MG63 (cell line): ENCODE measurements at places on chromosomes 2 and 18.

DNA sequence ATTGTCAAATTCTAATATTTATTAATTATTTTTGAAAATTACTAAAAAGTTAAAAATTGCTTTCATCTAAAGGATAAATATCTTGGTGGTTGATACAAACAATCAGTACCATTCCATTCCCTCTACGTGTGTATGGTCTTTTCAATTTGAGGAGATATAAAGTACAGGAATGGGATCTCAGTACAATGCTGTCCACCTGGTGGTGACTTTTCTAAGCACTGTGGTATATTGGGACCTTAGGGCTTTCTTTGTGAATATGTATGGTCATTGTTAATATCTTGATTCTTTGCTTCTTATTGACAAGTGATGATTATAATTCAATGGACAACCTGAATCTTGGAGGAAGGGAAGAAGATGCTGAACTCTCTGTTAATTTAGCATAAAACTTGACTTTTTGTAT lies 83.1 kb downstream of the NBEAL1 start:
- DNase-seq = no peak

DNA sequence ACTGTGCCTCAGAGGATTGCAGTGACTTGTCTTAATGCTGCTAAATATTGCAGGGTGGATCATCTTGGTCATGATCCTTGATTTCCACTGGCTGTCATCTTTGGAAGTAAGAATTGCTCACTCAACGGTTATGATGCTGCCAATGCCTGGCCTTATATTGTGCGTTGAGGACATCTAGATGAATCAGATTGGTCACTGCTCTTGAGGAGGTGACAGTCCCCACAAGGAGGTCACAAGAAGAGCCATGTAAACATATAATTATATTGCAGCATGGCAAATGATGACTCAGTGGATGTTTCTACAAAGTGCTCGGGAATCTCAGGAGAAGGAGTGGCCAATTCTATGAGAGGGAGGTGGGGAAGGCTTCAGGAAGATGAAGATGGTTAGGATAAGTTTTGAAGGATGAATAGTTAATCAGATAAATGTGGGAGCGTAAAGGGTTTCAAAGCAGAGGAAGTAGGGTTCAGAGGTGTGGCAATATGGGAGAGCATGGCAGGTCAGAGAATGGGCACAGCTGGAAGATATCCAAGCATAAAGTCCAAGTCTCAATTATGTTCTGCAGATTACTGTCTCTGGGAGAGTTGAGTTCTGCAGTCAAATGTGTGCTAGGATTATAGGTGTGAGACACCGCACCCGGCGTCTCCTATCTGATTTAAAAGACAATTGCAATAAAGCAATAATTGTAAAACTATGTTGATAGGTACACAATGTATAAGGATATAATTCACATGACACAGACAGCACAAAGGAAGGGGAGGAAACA lies 21.3 kb upstream of the TMEM131 start:
- no peak for DNase-seq

- DNase-seq = no peak
These were observed 60.6 kb downstream of the SMAD7 start for GRCh38 chr18:48889981-48890762.

DNA sequence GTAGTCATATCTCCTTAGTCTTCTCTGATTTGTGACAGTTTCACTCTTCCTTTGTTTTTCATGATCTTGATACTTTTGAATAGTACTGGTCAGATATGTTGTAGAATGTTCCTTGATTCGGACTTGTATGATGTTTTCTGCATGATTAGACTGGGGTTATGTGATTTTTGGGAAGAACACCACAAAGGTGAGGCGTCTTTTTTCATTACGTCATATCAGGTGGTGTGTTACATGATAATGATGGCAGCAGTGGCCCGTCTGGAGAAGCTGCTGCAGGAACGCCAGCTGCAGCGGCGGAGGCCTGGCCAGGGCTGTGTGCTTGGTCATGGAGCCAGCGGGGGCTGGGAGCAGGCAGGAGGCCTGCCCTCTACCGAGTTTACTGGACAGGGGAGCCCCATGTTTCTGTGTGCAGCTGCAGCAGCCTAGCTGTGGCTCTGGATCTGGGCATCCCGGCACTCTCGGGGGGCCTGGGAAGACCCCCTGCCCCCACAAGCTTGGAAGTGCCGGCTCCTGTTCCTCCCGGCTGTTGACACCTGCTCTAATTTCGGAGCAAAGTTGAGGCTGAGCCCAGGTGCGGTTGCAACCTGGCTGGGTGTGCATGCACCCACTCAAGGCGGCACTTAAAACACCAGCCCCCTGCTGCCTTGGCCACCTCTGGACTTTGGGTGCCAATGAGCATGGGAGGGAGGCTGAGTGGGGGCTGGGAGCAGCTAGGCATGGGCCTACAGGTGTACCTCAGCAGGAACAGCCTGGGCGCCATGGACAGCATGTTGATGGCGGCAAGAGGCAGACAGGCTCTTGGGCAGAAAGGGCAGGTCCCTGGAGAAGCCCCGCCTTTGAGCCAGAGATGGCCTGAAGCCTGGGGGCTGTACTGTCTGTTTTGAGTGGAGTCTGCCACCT lies 26.1 kb downstream of the SLC4A10 start:
- DNase-seq = no peak

GRCh38 chr2:19059076-19059475 lies 299.3 kb downstream of the OSR1 start:
- DNase-seq = no peak

GRCh38 chr2:154978244-154978643 lies 279.7 kb downstream of the KCNJ3 start:
- DNase-seq = no peak

DNA sequence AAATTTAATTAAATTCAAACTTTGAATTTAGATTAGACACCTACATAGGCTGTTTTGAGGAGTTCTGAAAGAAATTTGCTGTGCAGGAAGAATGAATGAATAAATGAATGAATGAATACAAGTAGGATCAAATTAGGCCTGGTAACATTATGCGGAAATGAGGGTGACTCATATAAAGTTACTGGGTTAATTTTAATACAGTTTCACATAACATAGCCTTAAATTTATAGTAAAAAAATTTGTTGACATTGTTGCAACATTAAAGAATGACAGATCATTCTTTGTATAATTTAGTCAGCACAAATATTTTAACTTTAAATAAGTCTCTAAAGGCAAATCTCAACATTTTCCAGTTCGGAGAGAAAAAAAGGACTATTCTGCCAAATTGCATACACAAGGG lies 1293.1 kb upstream of the SLC39A10 start:
- DNase-seq = no peak

DNA sequence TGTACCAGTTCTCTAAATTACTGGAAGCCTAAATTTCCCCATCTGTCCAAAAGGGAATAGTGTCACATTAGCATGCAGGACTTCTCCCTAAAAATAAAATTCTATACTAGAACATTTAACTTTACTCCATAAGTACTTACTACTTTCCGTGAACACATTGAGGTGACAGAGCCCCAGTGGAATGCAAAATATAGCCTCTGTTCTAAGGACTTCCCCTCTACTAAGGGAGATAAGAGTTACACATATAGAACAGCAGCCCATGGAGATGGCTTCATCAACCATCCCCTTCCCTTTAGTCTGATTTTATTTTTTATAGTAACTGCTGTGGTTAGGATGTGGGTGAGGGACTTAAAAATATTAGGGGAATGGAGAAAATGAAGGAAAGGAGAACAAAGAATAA lies 68.9 kb upstream of the STPG4 start:
- DNase-seq = no peak

GRCh38 chr2:28052691-28053090 lies 162.2 kb downstream of the BABAM2 start:
- no peak for DNase-seq

DNA sequence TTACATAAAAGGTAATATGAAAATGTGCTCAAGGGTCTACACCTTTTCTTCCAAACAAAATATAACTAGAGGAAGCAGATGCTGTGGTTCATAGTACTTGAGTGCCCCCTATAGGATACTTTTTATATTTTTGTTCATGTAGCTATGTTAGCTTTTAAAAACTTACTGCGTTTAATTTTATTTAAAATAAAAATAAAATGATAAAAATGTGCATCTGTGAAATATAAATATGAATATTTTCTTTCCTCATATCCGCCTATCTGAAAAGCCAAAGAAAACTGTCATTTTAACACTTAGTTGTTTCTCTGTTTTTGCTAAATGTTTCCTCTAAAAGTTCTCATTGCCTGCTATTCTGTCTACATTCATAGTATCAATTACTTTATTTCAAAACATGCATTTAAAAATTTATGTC lies 9.6 kb upstream of the LRP1B start:
- DNase-seq = no peak

- DNase-seq = no peak
These were observed 221.3 kb upstream of the REV1 start for GRCh38 chr2:99711144-99711543.

- no peak for DNase-seq
These were observed 10.1 kb downstream of the RPL31 start for GRCh38 chr2:101012054-101012705.

DNA sequence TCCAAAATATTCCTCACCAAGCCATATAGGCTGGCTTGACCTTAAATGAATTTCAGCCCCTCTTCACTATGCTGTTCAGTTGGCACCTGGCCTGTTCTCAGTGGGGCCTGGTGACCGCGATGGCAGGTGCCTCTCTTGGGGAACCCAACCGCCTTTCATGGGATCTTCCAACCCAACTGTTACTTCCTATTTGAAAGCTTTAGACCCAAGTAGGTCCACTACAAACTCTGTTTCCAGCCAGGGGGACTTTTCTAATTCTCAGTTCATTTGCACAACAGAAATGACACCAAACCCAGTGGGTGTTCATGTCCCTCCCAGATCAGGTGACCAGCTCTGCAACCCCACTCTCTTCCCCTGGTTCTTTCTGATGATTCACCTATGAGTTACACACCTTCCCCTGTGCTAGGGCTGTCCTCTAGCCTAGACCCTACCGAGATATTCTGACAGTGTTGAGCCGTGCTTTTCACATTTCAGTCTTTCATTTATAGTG lies 35.6 kb upstream of the NDUFV2 start:
- no peak for DNase-seq

DNA sequence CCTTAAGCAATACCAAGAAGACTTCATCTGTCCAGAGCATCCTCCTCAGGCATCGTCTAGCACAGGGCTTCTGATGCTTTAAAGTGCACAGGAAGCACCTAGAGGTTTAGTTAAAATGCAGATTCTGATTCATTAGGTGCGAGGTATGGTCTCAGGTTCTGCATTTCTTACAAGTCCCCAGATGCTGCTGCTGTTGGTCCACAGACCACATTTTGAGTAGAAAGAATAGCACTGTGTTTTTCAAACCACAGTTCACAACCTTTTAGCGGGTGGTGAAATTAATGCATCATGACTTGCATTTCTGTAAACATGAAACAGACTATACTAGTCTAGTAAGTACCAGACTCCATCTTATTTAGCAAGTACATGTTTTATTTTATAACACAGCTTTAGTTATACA lies 134.6 kb downstream of the TMEFF2 start:
- no peak for DNase-seq

GRCh38 chr2:21317131-21317530 lies 193.4 kb downstream of the TDRD15 start:
- DNase-seq = no peak

- no peak for DNase-seq
These were observed 620.0 kb upstream of the SLC39A10 start for GRCh38 chr2:195037045-195037444.

DNA sequence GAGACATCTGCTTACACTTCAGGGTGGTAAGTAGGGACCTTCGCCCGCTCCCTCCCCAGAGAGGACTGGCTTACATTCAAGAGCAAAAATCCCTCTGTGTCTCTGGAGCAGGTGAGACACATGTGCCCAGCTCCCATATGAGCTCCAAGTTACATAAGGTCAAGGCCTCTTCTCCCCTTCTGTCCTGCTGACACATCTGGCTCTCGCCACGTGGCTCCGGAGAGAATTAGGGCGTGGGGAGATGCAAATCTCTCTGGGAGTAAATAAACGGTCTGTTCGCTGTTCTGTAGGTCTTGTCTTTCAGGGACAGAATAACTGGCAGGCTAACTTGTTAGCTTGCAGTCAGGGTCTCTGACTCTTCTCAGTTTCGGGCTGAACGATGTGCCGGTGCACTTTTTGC lies 16.2 kb downstream of the MRO start:
- no peak for DNase-seq

GRCh38 chr2:43311276-43311675 lies 84.9 kb upstream of the ZFP36L2 start:
- no peak for DNase-seq

GRCh38 chr2:200428961-200429665 lies 80.8 kb downstream of the KCTD18 start:
- DNase-seq = no peak

DNA sequence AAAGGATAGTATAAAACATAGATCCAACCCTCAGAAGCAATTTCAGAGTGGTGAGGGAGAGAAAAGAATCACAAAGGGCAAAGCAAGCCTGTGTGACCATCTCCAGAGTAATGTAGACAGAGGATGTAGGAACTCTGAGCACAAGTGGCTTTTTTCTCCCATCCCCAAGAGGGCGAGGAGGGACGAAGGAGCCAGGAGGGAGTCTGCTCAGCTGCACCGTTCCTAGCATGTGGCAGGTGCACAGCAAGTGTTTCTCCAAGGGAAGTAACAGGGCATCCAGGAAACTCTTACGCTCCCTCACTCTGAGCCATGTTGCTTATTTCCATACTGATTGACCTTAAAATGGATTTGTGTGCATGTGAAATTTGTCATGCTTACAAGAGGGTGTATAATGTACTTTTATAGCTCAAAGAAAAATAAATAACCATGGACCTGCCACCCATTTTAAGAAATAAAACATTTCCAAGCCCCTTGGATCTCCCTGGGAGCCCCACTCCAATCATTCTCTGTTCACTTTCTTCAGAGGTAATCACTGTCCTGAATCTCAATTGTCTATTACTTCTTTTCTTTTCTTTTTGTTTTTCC lies 37.8 kb upstream of the SEC11C start:
- no peak for DNase-seq

DNA sequence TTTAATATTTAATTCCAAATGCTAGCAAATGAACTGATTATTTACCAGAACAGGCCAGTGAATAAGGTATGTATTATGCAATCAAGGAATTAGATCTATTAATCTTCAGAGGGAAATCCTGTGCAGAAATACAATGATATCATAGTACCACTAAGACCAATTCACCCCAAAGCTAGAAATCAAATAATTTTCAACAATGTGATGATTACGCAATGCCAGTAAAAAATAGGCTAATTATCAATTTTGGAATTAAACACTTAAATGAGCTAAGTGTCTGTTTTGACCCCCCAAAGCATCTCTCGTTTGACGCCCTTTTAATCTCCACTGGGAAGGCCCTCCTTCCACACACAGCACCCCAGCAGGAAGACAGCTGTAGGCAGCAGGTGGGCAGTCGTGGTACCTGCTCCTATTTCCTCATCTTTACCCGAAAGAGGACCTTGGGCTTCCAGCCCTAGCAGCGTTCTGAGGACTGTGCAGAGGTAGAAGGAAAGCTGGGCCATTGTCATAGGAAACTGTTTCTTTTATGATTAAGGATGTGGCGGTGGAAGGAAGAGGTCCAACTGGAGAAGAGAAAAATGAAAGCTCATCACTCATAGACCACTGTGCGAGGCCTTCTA lies 84.7 kb downstream of the MBP start:
- no peak for DNase-seq

- no peak for DNase-seq
These were observed 26.3 kb downstream of the FN1 start for GRCh38 chr2:215409331-215410127.

GRCh38 chr18:48393170-48393569 lies 16.0 kb downstream of the ZBTB7C start:
- DNase-seq = no peak

GRCh38 chr18:13309748-13310670 lies 91.4 kb downstream of the LDLRAD4 start:
- DNase-seq = no peak
